Femur (tissue), 1 donor: ENCODE measurements at places on chromosomes 4 and X.

- no peak for DNase-seq
Measured at GRCh38 chrX:18971506-18971905, 12.4 kb downstream of the PHKA2 start.

DNA sequence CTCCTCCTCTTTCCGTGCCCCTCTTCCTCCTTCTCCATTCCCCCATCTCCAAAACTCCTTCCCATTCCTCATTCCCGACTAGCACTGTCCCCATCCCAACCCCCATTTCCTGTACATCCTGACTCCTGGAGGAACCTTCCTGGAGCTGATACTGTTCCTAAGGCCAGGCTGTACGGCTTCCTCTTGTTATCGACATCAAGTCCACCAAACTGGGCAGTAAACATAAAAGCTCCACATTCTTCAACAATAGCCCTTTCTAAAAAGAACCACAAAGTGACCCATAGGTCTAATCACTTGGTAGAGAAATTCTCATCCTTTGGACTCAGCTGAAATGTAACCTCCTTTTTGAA, 22.9 kb downstream of the AWAT2 start:
- no peak for DNase-seq

- peak; percentile 19 for DNase-seq
Measured at GRCh38 chrX:51641421-51642021, 22.8 kb upstream of the CENPVL3 start.

- no peak for DNase-seq
Measured at GRCh38 chr4:78432896-78433295, 118.7 kb upstream of the ANXA3 start.

DNA sequence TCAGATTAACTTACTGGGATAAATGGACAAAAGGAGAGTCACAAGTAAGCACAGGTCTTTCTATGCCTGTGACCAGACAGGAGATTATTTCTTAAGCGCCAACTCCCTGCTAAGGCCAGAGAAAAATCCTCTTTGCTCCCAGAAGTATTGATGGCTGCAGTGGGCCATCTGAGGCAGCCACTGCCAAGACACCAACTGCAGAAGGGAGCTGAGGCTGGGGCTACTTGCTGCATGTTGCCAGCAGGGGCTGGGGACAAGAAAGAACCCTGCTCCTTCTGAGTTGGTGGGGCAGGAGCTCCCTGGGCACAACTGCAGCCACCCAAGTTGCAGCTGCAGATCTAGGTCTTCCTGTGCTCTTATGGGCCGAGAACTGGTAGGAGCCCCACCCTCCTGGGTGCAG, 1075.3 kb downstream of the PCDH18 start:
- no peak for DNase-seq

DNA sequence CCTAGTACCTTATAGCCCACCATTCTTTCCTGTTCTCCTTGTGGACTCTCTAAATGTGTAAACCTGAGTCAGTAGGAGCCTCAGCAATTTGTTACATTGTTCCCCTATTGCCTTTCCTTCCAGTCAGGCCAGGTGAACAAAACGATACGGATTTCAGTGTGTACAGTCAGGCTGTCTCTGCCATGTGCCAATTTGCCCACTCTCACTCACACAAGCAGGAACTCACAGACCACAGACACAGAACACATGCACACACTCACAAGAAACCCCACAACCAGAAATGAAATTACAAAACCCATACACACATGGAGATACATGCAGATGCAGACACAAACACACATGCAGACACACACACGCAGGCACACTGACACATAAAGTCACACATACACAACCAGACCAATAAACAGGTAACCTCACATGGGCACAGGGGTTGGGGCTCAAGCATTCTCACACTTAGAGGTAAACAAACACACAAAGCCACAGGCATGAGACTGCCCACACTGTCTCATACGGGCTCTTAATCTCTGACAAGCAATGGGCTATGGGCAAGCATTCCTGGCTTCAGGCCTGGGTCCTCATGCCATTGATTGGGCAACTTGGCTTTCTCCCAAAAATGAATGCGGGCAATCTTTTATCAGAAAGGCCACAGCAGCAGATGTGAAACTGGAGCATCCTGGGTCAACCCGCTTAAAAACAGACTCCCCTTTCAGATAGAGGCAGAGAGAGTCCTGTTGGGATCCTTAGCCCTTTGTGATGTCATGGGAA, 68.7 kb downstream of the NBDY start:
- peak; percentile 20 for DNase-seq

GRCh38 chr4:140152013-140152703, 1.8 kb downstream of the MAML3 start:
- no peak for DNase-seq

DNA sequence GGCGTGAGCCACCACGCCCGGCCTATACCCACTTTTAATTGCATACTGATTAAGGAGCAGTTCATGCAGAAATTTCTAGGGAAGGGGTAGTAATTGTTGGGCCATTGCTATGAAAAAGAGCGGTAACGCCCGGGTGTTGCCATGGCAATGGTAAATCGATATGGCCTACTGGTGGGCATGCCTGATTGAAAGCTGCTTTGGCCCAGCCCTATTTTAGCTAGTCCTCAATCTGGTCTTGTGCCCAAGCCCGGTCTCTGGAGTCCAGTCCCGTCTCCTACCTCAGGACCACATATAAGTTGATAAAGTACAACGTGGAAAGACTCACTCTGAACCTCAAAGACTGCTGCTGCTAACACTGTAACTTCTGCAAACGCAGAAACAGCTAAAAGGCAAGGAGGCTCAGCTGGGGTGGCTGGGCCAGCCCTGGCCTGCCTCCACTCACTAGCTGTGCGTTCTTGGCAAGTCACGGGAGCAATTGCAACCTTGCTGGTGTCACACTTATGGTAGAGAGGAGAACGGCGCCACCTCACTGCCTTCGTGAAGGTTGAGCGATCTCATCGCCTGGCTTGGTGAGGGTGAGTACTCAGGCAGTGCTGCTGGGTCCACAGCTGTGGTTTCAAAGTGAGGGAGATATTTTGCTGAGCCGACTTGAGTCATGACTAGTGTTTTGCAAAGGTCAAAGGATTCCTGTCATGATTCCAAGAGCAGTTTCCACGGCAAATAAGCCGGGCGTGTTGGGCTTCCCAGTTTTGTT, 57.0 kb upstream of the GRPEL1 start:
- DNase-seq, result peak; percentile 68
